ENCODE measurements at places on chromosomes 2 and 18.

GRCh38 chr2:17756668-17757067, 2.7 kb downstream of the GEN1 start:
- no peak for DNase-seq

DNA sequence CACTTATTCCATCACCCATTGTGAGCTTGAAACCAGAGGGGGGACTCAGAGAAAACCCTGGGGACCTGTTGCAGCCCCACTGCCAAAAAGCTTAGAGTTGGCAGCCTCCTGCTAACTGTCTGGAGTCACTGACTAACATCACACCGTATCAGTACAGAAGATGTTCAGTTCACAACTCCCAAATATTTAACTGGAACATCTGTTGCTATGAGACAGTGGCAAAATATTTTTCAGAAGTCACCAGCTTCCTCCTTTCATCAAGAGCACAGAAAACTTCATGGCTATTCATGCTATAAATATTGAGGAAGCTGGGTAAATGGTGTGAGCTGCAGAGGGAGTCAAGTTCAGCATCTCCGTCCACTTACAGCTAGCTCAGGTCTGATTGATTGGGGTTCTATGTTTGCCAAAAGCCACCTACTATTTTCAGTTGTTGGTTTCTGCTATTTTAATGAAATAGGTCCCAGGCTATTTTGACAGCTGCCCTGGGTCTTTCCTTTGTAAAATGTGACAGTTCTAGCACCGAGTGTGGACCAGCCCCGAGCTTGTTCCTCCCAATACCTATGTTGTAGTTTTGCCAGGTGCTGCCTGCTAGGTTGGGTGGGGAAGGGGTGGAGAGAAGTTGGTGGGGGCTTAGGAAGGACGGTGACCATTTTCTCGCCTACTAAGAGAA, 9.8 kb downstream of the TUBB6 start:
- no peak for DNase-seq

GRCh38 chr2:42328148-42328833, 32.7 kb downstream of the COX7A2L start:
- DNase-seq = peak; percentile 70

DNA sequence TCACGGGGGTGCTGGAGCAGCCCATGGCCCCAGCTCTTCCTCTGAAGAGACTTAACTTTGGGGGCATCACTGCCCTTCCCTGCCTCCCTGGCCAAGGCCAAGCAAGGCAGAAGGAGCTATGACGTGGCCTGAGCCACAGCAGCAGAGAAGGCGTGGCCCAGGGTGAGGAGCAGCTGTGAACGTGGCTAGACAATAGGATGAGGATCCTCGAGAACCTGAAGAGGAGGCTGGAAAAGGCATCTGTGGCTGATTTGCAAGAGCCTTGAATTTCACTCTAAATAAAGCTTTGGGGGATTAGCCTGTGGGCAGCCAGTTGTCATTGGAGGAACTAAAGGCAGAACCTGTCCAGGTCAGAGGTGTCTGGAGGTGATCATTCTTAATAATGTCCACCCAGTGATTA, 652.9 kb upstream of the ID2 start:
- DNase-seq = no peak

- no peak for DNase-seq
These were observed 203.3 kb downstream of the TCF4 start for GRCh38 chr18:55384551-55385275.

- DNase-seq = no peak
These were observed 404.8 kb downstream of the TXNL1 start for GRCh38 chr18:56233595-56233994.

- DNase-seq = no peak
These were observed 464.9 kb downstream of the CDH2 start for GRCh38 chr18:27712066-27712465.

DNA sequence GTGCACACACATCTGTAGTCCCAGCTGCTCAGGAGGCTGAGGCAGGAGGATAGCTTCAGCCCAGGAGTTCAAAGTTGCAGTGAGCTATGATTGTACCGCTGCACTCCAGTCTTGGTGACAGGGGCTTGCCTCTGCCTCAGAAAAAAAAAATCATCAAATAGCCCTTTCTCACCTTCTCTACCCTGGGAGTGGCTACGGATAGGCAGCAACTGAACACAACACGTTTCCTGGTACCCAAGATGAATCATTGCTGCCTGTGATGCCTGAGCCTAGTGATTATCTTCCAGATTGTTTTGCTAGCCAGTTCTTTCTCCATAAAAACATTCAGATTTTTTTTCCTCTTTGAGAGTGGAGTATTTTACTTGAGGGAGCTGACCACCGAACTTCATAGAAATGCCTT, 13.5 kb downstream of the INPP4A start:
- no peak for DNase-seq

DNA sequence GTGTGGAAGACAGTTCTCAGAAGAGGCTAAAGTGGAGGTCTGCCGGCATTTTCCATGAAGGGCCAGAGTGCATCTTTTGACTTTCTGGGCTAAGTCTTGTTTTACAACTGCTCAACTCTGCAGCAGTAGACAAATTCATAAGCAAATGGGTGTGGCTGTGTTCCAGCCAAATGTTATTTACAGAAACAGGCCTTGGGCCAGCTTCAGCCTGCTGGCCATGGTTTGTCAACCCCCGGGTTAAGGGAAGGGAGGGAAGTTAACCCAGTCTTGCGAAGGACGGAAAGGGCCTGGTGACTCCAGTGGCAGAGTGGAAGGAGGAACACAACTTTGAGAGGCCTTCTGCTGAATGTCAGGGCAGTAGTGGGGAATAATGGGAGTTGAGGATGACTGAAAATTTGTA, 34.3 kb upstream of the NCKAP5 start:
- DNase-seq = no peak

DNA sequence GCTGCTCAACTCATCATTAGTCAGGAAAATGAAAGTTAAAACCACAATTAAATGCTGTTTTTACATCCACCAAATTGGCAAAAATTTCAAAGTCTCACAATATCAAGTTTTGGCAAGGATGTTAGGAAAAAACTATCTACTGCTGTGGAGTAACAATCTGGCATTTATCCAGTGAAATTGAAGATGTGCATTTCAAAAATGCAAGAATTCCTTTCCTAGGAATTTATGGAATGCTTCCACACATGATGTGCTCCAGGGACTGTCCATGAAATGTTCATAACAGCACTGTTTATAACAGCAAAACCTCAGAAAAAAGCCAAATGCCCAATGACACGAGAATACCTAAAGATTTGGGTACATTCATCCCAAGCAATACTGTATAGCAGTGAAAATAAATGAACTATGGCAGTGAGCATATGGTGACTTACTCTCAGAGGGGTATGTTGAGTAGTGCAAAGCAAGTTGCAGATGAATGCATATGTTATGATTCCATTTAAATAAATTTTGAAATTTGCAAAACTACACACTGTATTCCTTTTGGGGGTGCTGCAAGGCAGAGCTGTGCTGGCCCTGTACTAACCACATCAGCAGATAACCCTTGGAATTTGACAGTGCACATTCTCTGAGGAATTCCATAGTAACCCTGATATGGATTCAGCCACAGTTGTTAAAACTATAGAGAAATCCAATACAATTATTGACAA, 41.3 kb upstream of the GYPC start:
- no peak for DNase-seq
